ENCODE measurements at places on chromosomes 13 and 19.
A peak's percentile ranks its signal among the peaks of the same experiment; 100 is the strongest.

GRCh38 chr19:3783660-3784584 is 2.3 kb downstream of the MATK start:
- peak; percentile 17 for DNase-seq

DNA sequence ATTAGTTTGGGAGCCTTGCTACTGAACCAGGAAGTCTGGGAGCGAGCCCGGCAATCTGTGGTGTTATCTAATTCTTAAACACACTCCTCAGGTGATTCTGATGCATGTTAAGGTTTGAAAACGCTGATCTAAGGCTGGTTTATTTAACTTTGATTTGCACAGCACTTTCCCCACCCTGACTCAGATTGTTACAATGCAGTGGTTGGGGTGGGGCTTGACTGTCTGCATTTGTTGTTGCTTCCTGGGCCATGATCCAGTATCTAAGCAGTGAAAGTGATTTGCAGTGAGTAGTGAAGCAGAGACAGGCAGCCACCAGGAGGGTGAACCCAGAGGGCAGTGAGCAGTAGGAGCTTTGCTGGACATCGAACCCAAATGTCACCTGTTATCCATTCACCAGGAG is 81.6 kb upstream of the ARGLU1 start:
- no peak for DNase-seq

DNA sequence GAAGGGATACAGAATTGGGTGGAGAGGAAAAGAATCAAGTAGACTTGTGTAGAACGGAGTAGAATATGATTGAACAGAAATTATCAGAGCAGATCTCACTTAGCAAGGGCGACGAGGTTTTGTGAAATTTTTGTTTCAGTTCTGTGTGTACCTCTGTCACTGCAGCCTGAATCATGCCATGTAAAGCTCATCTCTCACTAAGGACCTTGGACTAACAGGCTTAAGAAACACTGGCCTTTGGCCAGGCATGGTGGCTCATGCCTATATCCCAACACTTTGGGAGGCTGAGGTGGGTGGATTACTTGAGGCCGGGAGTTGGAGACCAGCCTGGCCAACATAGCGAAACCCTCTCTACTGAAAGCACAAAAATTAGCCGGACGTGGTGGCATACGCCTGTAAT is 62.6 kb downstream of the MYH14 start:
- DNase-seq: no peak

GRCh38 chr13:110653271-110653670 is 37.9 kb downstream of the NAXD start:
- DNase-seq: no peak

DNA sequence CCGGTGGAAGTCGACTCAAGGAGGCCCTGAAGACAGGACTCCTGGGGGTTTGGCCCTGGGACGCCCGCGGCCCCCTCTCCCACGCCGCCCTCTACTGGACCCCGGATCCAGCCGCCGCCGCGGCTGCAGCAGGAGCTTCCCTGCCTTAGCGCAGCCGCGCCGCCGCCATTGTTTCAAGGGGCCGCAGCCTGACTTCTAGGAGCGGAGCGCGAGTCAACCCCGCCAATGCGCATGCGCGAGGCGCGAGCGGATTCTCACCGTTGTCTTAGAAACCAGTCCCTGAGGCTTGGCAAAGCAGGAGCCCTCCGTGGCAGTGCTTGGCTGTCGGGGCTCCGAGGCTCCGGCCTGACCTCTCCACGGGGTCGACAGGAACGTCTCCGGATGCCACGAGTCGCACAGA is 19.1 kb upstream of the ZNF420 start:
- DNase-seq: no peak

GRCh38 chr19:46635920-46636761 is at the start of gene GNG8:
GNG8 (minus strand) TSS chr19:46636202; CDS start chr19:46634682, 1,520 bp downstream.
- no peak for DNase-seq

GRCh38 chr19:53813996-53814395 is 10.1 kb downstream of the NLRP12 start:
- no peak for DNase-seq

DNA sequence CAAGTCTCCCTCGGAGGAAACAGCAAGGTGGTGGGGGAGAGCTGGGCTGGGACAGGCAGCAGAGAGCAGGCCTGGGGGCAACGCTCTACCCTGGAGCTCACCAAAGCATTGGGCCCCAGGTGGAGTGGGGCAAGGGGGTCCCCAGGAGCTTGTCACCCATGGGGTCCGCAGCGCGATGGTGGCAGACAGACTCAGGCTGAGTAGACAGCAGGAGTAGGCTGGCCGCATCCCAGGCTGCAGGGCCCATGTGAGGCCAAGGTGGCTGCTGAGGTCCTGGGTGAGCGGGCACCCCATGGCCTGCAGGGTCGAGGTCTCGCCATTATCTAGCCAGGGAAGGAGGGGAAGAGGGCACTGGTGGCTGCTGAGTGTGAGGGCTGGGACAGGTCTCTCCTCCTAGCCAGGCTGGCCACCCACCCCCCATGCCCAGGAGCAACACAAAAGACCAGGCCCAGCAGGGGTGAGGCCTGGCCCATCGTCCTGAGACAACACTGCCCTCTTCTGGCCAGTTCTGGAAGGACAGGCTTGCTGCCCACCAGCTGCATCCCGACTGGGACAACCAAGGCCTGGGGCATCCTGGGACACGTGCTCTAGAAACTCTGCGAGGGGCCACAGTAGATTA is 33.1 kb downstream of the CEBPG start:
- peak; percentile 30 for DNase-seq

DNA sequence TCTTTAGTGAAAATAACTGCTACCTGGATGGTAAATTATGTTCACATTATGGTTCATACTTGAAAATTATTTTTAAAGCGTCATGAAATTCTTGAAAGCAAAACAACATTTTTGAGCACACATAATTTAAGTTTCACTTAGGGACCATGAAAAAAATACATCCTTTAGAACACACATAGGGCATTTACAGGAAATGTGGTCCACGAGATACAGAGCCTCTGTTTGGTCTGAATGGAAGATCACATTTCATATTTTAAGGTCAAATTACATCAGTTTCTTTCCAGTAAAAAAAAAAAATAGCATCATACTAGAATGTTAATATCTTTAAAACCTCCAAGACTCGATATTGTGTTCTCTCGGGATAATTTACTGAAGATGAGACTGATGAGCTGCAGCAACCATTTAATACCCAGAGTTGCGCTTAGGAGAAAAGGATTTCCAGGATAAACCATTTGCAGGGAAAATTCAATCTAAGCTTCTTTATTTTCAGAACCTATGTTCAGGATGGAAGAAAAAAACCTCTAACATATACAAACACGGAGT is 720.7 kb downstream of the DIAPH3 start:
- no peak for DNase-seq

GRCh38 chr13:35743165-35743564 is 266.7 kb upstream of the MAB21L1 start:
- DNase-seq: no peak

DNA sequence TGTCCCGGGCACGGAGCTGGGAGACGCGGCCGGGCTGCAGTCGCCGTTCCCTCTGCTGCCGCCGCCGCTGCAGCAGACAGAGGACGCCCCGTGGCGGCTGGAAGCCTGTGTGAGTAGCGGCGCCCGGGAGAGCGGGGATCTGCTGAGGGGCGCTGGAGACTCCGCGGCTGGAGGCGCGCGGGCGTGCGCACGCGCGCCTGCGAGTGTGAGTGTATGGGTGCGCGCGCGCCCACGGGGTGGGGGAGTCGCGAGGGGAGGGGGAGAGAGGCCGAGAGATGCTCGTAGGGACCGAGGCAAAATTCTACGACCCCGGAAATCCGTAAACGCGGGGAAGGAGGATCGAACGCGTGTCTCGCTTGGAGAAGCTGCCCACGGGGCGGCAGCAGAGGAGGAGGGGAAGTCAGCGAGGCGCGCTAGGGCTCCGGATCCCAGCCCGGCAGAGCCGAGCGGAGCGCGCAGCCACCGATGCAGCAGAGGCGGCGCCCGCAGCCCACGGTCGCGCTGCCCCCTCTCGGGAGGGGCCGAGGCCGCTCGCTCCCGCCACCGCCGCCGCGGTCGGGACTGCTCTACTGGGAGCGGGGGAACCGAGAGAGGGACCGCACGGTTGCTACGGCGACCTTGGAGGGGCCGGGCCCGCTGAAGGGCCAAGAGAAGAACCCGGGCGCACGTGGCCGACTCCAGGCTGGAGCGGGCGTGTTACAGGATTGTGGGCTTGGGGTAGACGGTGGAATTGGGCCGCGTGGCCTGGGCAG is at the start of gene ENOX1:
Gene ENOX1 (minus strand): TSS at position 207 of the 752 bp plus-strand sequence.
- no peak for DNase-seq

GRCh38 chr13:73365681-73366080 is 306.9 kb downstream of the KLF5 start:
- DNase-seq: no peak

DNA sequence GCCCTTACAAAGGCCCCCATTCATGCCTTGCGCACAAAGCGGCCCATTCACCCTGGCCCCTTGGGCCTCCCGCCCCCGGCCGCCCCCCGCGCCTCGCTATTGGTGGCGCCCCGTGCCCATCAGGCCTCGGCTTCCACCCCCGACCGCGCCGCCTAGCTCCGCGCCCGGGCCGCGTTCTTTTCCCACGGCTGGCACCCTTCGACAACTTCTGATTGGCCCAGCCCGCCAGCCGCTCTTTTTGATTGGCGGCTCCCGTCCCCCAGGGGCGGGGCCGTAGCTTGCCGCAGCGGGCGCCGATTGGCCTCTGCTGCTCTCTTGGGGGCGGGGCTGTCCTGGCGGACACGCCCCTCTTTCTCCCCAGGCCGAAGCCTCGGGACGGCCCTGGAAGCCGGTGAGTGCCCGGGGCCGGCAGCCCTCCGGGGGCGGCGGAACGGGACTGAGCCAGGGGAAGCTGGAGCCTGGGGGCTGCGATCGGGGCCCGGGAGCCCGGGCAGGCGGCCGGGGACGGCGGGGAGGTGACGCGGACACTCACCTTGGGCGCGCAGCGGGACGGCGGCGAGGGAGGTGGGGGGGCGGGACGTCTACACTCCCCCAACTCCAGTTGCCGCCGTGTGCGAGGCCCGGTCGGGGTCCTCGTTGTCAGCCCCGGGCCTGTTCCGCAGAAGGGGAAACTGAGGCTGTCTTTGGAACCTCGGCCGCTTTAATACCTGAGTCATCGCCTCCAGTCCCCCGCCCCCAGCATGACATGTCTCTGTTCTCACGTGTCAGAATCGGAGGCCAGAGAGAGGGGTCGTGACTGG is at the start of gene MYH14:
Gene MYH14 (plus strand): TSS at position 342 of the 800 bp plus-strand sequence. CDS start 6,744 bp downstream, outside the sequence.
- no peak for DNase-seq

DNA sequence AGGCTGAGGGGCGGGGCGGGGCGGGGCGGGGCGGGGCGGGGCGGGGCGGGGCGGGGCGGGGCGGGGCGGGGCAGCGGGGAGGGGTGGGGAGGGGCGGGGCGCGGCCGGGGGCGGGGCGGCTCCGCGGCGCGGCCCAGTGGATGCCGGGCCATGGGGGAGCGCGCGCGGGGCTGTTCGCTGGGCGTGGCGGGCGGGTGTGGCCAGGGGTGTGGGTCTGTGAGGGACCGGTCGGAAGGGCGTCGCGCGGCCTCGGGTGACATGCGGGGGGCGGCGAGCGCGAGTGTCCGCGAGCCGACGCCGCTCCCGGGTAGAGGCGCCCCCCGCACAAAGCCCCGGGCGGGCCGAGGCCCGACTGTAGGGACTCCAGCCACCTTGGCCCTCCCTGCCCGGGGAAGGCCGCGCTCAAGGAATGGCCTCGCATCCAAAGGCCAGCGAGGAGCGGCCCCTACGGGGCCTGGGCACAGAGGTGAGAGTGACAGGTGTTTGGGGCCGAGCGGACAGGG is at the start of gene ZFP28:
Gene ZFP28 (plus strand): TSS at position 188 of the 503 bp plus-strand sequence. CDS start 71 bp downstream, at position 259.
- DNase-seq: no peak

DNA sequence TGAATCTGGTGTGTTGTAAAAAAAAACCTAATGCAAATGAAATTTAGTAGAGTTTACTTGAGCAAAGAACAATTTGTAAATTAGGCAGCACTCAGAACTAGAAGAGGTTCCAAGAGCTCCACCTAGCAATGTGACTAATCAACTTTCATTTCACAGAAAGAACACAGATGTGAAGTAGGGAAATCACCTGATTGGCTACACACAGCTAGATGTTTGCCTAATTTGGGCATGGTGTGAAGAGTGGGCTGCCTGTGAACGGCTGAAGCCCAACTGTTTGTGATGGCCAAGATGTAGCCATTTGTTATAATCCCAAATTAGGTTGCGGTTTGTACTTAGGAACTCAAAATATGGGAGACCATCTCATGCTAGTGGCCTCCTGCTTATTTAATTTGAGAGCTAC is 724.4 kb upstream of the SLITRK5 start:
- no peak for DNase-seq

- DNase-seq: no peak
Measured at GRCh38 chr13:99542788-99543406, 41.6 kb downstream of the TM9SF2 start.

GRCh38 chr13:37192956-37193355 is 87.5 kb upstream of the CSNK1A1L start:
- DNase-seq: no peak

- no peak for DNase-seq
Measured at GRCh38 chr19:45906221-45906620, 3.8 kb upstream of the MYPOP start.

DNA sequence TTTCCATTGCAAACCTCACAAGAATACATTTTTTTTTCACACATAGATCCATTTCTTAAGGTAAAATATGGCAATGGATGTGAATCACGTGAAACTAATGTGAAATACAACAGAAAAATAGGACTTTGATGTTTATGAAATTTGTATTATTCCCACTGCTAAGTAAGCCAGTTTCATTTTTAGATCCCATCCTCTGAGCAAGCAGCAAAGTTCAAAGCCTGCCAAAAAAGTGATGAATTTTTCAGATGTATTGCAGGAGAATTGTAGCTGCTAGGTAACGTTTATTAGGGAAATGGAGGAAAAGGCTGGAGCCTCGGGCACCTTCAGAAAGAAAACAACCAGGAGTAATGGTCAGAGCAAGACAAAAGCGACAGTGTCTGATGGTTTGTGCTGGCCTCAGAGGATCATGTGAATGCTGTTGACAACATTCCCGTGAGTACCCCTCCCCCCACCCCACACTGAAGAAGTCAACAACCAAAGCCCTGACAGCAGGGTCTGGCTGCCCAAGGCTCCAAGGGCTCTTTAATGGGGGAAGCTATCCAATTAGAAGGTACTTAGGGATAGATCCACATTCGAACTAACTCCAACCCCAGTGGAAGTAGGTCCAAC is 95.5 kb downstream of the OXGR1 start:
- DNase-seq: no peak

DNA sequence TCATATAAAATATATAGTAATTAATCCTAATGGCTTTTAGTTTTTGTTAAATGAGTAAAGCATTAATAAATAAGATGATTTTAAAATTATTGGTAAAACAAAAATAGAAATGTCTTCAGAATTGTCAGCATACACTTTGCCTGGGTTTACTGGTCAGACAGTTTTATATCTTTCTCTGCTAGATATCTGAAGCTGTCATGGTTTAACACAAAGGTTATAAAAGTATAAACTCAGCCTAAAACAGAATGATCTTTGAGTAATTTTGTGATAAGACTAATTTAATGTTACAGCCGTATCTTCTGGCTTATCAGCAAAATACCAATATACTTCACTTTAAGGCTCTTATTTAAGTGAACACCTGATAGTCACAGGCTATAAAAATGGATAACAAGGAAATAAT is 17.8 kb upstream of the NAA16 start:
- DNase-seq: no peak

All from activated CD8-positive, alpha-beta memory T cell treated with anti-CD3 and anti-CD28 coated beads for 4 hours (primary cell).